ENCODE measurements at places on chromosomes 2 and 18. TPM values are rescaled to one million over a fixed set of nuclear protein-coding genes. Genes with fewer than 3 reads are reported as not detected.

RPL37A gene
- 5,480 TPM for total RNA-seq

PPP1R1C gene
- 3.3 TPM for total RNA-seq

ANKRD23 gene
- 1.8 TPM for total RNA-seq

SMYD5 gene
- 56.6 TPM for total RNA-seq

C1GALT1C1L gene
- total RNA-seq: 2.5 TPM

SPEG gene
- total RNA-seq: 5.2 TPM

All from A549 treated with RU486 at 1 μM for 4 hours (cell line).